ENCODE measurements at places on chromosomes 11 and 22.

DNA sequence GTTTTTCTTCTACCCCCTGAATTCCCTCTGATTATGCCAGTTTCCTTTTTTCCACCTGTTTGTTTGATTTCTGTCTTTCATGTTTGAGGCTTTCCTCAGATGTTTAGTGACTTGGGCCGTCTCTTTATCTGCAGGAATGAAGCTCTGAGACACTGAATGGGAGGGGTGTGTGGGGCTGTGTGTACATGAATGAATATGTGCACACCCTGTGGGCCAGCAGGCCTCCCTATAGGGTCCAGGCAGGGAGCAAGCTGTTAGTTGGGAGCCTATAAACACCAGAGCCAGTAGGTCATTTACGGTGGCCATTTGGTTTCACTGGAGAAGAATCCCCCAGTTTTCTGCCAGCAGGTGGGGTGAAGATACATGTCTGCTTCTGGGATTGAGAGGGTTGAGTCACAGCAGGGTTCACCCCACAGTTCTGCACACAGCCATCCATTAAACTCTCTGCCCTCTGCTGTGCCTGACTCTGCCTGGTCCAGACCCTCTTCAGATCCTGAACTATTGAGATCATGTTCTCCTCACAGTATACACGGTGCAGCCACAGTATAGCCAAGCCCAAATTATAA is 34.8 kb downstream of the BARX2 start:
- DNase-seq: no peak

DNA sequence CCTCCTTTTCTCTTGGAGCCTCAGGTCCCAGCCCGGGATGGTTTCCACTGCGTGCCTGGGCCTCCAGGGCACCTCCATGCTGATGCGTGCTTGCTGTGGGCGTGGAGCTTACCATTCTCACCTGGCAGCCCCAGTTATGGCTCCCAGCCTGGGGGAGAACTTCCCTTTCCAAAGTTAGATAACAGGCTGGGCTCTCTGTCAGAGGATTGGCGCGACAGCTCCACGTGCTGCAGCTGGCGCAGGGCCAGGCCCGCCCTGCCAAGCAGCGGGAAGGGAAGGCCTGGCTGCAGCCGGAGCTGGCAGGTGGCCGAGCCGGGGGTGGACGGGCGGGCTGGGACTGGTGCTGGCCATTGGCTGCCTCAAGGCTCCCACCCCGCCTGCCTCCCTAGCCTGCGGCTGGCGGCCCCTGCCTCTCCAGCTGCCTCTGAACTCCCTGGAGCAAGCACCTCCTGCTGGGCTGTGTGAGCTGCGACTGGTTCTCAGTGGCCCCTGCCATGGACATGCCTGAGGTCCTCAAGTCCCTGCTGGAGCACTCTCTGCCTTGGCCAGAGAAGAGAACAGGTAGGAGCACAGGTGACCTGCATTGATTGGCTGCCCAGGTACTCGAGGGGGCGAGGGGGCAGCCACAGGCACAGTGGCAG is 14.6 kb upstream of the TEF start:
- no peak for DNase-seq

DNA sequence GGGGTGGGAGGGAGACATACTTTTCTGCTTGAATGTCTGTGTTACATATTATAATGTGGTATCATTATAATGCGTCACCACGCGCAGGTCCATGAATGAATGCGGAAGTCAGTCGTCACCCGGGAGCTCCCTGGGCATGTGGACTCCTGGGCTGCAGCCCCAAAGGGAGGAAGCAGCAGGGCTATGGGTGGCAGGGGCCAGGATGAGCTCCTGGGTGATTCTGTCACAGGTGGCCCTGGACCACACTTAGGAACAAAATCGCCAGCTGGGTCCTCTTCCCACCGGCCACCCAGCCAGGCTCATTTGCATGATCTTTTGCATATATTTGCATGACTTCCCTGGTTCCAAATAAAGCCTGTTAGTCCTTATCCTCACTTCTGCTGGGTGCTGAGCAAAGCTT is 51.2 kb downstream of the KCNJ4 start:
- DNase-seq: no peak

DNA sequence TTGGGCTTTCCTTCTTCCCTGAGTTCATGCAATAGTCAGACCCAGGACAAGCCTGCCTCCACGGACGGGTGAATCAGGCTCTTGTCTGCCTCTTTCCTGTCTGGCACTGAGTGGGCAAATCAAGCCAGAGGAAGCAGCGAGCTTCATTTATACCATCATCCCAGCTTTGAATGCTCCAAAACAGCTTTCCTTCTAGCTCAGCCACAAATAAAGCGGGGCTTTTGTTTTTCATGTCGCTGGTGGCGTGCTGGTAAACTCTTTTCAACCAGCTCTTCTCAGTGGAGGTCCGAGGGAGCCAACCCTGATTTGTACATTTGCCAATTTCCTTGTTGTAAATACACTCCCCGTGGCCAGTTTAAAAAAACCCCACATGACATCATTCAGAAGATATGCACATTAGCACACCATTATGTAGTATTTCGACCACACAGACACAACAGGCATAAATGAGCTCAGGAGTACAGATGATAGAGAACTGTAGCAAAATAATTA is 8.6 kb downstream of the C11orf91 start:
- no peak for DNase-seq

DNA sequence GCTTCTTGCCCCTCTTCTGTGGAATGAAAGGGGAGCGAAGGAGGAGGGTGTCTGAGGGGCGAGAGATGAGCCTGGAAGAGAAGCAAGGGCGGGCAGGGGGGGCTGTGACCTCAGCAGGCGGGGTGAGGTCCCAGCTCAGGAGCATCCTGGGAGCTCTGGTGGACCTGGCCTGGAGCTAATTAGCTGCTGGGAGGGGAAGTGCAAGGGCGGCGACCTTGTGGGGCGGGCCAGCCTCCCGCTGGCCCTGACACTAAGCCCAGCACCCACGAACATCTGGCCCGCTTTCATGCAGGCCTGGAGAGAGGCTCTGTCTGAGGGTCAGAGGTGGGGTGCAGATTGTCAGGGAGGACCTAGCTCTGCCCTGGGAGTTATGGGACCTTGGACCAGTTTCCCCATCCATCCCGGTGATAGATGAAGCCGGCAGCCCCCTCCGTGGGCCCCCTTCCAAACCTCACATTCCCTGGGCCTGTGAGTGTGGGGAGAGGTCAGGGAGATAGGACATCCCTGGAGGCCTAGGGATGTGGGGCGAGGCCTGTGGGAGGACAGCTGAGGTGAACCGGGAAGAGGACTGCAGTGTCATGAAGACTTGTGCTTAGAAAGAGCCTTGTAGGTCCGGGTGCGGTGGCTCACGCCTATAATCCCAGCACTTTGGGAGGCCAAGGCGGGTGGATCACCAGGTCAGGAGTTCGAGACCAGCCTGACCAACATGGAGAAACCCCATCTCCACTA is 28.5 kb upstream of the CD82 start:
- no peak for DNase-seq

GRCh38 chr11:33168709-33169200 is 7.5 kb upstream of the CSTF3 start:
- DNase-seq: no peak

GRCh38 chr11:56932572-56933220 is 56.0 kb upstream of the OR5AK2 start:
- no peak for DNase-seq

DNA sequence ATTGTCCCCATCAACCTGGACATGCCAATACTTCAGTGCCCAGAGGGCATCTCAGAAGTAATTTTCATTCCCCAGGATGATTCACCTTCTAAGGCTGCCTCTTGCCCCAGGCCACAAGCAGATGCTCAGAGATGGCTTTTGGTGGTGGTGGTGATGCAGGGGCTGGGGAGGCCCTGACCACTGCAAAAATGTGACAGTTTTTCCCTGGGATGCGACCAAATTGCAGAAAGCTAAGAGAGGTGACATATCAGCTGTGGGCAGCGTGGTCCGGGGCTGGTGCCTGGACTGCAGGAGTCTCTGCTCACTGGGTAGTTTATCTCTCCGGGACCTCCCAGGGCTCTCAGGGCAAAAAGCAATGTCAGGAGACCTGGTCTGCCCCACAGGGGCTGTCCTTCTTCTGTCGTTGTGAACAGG is 39.7 kb upstream of the ACCSL start:
- DNase-seq: no peak

GRCh38 chr11:92211576-92212167 is 12.9 kb upstream of the FAT3 start:
- no peak for DNase-seq

- no peak for DNase-seq
These were observed 117.7 kb downstream of the MRTFA start for GRCh38 chr22:40518840-40519239.

DNA sequence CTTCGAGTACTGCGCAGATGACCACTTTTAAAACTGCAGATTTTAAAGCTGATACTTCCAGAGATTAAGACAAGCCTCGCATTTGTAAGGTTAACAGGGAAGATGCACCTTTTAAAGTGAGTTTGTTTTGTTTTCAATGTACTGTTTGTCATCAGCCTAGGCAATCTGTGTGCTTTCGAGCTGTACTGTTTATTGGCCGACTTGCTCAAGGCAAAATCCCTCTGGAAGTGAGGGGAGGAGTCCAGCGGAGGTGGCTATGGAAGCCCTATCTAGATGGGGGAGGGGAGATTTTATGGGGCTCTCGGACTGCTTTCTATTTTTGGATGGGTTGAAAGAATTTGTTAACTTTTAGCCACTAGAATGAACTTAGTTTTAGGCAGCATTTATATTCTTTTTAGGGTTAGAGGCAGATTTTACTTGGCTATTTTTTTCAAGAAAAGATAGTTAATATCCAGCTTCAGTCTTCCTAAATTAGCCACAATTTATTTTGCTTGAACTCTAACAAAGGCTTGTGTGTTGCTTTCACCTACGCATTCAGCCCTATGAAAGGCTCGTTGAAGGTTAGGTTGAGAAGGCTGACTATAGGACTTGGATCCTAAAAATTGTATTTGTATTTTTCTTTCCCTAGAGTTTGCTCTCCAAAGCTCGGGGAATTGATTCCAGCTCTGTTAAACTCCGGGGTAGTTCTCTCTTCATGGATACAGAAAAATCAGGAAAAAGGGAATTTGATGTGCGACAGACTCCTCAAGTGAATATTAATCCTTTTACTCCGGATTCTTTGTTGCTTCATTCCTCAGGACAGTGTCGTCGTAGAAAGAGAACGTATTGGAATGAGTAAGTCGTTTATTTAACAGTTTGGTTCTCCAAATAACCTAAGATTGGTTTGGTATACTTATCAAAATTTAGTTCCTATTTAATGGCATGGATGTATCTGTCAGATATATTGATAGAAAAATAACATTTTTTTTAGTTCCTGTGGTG is 2.1 kb downstream of the WEE1 start:
- DNase-seq: no peak

DNA sequence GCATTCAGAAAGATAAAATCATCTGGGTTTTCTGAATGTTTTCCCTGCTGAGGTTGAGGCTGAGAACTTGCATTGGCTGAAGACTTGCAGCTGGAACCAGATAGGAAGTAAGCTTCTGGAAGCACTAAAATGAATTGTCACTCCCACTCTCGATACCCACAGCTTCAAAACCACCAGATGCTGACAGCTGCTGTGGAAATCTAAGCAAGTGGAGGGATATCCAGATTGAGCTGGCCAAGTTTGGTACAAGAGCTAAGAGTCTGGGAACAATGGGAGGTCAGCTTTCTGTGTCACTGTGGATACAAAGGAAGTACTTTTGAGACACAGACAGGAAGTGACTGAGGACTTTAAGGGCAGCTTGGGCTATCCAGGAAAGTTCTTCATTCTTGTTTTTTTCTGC is 51.3 kb upstream of the CD44 start:
- no peak for DNase-seq

DNA sequence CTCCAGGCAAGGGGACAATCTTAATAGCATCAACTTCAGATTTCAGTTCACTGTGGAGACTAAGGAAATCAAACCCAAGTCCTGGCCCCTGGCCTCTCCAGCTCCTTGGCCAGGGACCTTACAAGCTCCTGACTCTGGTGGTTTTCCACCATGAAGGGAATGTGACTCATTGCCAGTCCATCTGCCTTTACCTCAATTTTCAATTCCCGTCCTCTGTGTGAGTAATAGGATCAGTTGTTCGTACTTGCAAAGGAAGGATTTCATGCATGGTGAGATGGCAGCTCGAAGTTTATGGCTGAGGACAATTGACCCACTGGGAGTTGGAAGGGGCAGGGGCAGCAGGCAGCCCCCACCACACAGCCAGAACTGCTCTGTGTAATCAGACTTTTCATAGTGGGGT is 42.5 kb downstream of the INSC start:
- no peak for DNase-seq
